Retina (tissue), 1 donor: ENCODE measurements at places on chromosomes 6 and 20.

DNA sequence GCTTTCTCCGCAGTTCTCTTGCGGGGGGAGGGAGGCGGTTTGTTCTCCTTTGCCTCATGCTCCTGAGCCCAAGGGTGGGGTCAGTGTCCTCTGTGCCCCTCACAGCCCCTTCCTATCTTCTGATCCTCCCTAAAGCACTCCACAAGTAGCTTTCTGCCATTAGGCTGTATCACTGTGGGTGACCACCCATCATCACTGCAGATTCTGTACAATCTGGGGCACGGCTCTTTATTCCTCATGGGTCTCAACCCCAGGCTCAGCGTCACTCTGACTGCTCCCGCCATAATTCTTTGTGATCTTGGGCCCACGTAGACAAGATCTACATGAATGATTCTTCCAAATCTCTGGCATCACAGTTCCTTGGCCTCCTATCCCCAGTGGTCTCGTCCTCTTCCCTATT is 10.5 kb downstream of the NCR2 start:
- DNase-seq, result no peak

DNA sequence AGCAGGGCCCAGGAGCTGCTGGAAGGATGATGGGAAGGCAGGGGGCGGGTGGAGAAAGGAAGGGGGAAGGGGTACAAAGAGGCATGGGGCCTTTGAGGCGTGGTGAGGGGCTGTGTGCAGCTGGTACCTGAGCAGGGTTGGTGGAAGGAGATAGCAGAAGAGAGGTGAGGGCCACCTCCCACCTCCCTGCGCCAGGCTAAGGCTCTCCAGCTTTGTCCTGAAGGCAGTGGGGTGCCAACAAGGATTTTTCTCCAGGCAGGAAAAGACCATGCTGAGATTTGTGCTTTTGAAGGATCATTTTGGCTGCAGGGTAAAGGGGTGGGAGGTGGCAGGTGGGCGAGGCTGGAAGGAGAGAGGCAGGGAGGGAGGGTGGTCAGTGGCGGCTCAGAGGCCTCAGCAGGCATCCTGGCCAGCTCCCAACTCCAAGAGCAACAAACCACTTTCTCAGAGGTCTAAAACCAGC is 40.8 kb downstream of the NOL4L start:
- no peak for DNase-seq

DNA sequence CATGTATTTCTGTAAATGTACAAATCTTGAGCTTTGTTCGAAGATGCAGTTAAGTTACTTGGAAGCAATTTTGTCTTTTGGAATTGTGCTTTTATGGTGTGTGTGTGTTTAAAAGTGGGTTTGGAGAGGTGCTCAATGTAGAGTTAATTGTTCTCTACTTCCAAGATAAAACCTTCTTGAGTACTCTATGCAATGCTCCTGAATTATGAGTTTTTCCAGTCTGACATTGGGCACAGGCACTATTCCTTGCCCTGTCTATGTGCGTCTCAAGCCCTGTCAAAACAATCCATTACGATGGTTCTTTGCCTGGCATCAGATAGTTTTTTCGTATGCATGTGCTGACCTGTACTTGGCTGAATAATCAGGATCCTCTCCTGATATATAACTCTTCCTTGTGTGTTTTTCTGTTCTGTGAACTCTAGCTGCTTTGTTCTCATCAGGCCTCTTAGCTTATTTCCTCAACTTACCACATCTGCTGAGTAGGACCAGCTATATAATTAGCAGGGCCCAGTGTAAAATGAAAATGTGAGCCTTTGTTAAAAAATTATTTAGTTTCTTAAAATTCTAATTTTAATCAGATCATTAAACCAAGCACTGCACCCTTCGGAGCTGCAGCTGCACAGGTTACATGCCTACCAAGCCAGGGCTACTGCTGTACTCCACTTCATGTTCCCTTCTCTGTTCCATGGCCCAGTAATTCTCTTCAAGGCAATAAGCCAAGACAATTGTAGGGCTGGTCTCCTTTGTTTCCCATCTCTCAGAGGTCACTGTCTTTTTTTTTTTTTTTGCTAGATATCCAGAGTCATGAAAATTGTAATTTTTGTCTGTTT is 160.1 kb downstream of the ZFAND3 start:
- DNase-seq, result no peak

DNA sequence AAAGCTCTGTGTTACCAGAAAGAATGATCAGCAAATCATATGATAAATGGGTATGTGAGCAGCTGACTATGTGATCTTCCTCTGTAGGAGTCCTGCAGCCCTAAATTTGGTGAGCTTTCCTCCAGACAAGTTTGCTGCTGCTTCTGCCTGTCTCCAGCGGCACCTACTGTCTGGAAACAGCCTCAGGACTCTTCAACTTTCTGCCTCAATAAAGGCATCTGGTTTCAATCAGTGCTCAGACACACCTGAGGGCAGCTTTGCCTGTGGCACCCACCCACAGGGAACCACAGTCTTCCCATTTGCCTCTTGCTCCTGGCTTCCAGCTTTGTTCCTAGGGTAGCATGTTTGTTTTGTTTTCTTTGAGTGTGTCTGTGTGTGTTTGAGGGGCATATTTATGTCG is 727.9 kb upstream of the MAN1A1 start:
- no peak for DNase-seq

DNA sequence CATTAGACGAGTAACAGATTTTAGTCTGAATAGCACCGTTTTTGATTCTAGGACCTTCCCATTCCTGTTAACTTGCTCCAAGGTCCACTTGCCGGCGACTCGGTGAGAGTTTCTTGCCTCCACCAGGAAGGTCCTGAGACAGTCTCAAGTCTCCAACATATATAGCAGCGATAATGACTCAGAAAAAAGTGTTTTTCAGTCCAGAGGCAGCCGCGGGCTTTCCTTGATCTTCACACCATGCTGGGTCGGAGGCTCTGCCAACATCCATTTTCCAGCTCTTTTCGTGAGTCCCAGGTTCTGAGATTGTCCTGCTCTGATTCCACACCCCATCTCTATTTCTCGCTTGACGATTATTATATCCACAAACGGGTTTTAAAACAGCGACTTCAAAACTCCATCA is 170.5 kb downstream of the GPX5 start:
- peak; percentile 41 for DNase-seq
